ENCODE measurements at places on chromosomes 7 and 10.

- DNase-seq: no peak
Observed at GRCh38 chr10:52108236-52108635, 205.8 kb upstream of the DKK1 start.

- DNase-seq: no peak
Observed at GRCh38 chr7:134720091-134720935, 59.1 kb upstream of the CALD1 start.

GRCh38 chr10:63673246-63673645 is 152.0 kb downstream of the REEP3 start:
- DNase-seq: no peak

- no peak for DNase-seq
Observed at GRCh38 chr10:123936426-123936825, 44.8 kb upstream of the CPXM2 start.

DNA sequence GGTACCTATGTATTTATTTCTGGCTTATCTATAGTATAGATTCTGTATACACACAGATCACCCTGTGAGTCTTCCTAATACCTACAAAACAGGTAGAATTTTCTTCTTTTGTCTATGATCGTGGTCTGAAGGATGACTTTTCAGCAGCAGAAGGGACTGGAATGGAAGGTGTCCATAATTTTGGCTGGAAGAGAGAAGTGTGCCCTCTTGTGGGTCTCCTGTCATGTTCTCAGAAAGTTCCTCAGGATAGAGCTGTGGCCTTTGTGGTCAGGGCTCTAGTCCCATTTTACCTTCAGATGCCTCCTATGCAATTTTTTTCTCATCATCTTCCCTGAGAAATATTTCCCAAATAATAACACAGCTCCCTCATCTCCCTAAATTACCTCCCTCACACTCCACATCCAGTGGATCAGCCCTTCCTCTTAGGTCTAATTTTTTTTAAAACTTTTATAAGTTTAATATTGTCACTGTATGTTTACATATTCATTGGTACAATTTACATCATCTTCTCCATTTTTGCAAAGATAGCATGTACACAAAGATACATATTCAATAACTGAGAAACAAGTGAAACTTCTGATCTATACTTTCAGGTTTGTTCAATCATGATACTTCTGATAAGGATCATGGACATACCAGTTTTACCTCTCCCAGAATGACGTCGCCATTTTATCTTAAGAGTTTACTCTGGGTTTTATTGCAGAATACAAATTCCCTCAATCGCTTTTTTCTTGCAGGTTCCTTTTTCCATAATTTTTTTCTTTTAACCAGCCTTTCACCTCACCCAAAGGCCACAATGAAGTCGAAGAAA is 112.7 kb downstream of the REEP3 start:
- peak; percentile 64 for DNase-seq

DNA sequence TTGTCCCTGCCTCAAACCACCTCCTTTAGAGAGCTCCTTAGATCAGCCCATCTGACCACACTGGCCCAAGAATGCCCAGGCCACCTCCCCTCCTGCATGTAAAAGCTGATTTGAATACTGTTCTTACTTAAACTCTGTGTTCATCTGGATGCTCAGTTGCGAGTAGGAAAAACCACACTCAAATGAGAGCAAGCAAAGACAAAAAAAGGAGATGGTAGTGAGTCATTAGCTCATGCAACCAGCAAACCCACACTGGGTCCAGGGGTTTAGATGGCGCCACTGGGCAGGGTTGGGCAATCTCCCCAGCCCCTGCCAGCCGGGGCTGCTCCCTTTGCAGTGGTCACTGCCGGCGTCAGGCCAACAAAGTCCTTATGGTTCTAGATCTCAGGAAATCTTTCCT is 32.7 kb downstream of the TSPAN15 start:
- DNase-seq: no peak

DNA sequence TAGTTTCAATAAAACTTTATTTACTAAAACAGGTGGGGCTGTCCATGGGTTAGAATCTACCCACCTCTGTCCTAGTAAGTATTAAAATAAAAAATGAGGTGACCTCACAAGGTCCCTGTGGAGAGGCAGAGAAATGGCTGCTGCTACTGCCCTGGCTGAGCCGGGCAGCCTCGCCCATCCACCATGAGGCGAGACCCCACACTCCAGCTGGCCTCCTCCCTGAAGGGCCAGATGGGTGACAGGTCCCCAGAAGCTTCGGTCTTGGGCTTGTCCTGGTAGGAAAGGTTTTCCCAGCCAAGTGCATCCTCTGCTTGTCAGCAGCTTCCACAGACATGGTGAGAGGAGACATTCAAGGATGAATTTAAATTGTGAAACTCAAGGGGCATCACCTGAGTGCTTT is 565.8 kb downstream of the PTPRN2 start:
- DNase-seq: no peak

- no peak for DNase-seq
Observed at GRCh38 chr7:155774947-155775346, 37.3 kb downstream of the SHH start.

DNA sequence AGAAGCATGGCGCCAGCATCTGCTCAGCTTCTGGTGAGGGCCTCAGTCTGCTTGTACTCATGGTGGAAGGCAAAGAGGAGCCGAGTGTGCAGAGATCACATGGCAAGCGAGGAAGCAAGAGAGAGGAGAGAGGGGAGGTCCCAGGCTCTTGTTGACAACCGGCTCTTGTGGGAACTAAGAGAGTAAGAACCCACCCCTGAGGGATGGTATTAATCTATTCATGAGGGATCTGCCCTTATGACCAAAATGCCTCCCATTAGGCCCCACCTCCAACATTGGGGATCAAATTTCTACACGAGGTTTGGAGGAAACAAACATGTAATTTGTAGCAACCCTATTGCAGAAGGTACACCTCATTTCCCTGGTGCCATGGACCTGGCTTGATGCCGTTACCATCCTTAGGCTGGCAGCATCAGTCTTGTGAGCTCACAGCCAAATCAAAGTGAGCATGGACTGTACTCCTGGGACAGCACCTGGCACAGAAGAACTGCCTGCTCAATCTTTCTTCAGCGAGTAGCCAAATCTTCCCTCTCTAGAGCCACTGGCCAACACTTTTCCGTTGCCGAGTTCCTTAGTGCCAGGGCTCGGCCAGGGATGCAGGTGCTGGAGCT is 6.5 kb downstream of the BTBD16 start:
- DNase-seq: no peak

- no peak for DNase-seq
Observed at GRCh38 chr10:22673091-22673392, 41.3 kb downstream of the PIP4K2A start.

DNA sequence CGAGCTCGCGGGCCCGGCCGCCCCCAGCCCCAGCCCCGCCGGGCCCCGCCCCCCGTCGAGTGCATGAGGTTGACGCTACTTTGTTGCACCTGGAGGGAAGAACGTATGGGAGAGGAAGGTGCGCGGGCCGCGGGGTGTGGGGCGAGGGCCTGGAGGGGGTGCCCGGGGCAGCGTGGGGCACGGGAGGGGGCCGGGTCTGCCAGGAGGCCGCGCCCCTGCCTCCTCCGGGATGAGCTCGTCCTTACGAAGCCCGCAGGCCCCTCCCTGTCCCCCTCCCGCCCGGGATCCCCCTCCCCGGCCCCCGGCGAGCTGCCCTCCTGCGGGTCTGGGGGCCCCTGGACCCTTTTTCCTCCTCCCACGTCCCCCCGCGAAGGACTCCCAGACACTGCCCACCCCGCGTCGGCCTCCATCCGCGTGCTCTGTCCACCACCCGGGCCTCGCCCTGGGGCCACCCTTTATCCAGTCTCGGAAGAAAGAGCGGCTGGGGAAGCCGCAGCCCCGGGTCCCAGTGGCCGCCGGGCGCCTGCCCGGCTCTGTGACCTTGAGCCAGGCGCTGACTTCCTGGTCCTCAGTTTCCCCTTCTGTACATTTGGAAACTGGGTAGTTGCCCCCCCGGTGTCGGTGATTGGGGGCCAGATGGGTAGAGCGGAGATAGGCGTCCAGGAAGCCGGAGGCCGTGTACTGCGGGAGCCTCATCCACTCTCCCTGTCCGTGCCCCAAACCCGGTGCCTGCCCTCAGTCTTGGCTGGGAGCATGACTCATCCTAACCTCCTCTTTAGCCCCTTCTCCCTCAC is 521 bp downstream of the LIMK1 start:
- DNase-seq: peak; percentile 44

Data from cardiac muscle cell (in vitro differentiated cells and primary cell).